ENCODE measurements at places on chromosomes 7 and 10.

DNA sequence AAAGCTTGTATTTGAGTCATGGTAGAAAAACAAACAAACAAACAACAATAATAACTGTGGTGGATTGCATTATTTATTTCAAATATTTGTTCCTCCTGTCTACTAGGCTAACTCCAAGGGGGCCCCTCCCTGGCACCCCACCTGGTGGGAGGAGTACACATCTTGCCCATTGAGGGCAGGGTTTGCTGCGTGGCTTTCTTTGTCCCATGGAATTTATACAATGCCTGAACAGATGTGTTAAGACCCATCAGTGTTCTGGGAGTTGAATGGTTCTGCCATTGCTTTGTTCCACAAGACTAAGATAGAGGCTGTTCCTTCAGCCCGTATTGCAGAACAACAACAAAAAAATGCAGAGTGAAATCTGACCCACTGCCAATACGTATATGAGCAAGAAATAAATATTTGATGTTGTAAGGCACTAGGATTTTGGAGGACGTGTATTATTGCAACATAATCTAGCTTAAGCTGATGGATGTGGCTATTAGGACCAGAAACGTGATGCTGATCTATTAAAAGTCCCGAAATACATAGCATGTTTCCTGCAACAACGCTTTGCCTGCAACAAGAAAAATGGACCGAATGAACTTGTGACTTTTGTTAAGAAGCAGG lies 119.1 kb upstream of the JCAD start:
- no peak for DNase-seq

DNA sequence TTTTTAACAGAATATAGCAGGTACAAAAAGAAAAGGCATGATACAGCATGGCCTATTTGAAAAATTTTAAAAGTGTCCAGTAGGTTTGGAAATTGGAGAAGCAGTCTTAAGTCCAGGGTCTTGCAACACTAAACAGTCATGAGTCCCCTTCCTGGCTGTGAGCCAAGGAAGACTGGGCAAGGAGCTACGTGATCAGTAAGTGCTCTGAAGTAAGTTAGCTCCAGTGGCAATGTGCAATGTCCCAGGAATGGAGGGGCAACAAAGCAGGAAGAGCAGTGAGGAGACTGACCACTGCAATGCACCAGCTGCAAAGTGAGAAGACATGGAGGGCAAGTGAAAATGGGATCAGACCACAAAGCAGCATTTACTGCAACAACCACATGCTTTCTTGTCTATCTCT lies 72.9 kb upstream of the GRID1 start:
- no peak for DNase-seq

- DNase-seq: no peak
Observed at GRCh38 chr7:44281811-44282600, 43.4 kb downstream of the CAMK2B start.

GRCh38 chr10:132439025-132439388 lies 42.0 kb downstream of the PWWP2B start:
- no peak for DNase-seq

GRCh38 chr7:123498601-123499000 lies 35.8 kb downstream of the IQUB start:
- no peak for DNase-seq

DNA sequence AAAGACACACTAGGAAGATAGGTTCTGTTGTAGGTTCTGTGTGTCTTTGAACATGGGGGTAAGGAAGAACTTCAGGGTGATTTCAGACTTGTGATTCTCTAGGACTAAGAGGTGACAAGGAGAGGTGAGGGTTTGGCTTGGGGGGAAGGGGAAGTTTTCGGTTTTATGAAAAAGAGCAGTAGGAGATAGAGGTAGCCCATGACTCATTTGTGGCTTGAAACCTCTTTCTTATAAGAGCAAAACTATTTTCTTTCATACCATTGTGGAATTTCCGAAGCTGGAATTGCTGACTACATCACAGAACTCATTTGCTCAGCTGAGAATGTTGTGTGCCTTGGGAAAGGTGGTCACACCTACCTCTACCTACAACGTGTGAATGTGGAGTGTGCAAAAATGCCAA lies 39.6 kb upstream of the IKZF1 start:
- no peak for DNase-seq

DNA sequence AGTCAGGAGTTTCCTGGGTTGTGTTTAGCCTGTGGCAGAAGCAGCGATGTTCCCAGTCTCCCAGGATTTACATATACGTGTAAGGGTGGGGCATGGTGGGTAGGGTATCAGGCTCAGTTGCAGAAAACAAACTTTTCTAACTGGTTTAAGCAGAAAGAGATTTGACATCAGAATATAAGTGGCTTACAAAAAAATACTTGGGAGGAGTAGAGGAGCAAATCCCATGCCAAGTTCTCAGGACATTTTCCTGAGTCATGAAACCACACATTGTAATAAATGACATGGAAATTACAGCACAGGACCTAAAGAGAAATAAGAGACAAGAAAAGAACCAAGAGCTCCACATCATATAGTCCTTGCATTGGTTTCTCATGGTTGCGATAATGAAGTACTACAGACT lies 26.2 kb upstream of the FRMD4A start:
- no peak for DNase-seq

GRCh38 chr7:73972614-73973013 lies 55.4 kb upstream of the ELN start:
- DNase-seq: no peak

DNA sequence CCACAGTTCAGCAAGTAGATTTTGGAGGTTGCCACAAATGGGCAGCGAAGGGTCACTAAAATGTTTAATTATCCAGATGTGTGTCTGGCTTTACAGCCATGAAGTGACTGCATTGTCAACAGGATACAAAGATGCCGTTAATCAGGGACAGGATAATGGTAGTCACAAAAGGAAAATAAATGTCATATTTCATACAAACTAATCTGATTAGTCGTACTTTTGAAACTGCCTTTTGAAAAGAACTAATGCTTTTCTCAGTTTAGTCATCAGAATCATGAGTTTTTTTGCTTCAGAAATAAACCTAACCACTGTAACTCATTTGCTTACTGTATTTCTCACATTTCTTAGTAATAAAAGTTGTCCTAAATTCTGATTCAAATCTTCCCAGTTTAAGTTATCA lies 22.2 kb upstream of the WNT16 start:
- DNase-seq: no peak

DNA sequence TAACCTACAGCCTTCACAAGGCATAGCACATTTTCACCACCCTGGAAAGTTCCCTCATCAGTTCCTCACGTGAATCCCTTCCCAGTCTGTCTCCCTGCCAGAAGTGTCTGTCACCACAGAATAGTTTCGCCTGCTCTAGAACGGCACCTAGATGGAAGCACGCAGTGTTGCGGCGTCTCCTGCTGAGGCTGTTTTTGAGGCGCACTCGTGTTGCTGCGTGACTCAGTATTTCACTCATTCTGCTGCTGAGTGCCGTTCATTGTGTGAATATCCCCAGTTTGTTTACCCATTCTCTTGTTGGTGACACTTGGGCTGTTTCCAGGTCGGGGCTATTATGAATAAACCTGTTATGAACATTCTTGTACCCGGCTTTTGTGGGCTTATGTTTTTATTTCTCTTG lies 12.8 kb downstream of the NOS3 start:
- no peak for DNase-seq

DNA sequence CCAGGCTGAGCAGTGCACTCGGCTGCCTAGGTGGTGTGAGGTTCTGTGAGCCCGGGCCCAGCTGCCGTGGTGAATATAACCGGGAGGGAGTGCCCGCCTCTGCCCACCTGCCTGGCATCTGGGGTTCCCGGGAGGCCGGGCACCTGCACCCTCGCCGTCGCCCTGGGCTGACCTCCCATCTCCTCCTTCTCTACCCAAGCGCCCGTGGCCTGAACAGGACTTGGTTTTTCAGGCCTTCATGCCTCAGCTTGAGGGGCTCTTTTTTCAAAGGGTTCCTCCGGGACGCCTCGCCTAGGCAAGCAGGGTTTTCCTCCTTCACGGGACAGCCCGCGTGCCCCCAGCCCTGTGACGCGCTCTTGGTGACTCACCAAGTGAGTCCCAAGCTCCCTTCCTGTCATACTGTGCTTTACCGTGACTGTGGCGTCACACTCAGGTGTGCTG lies 9.9 kb downstream of the INPP5A start:
- DNase-seq: no peak

DNA sequence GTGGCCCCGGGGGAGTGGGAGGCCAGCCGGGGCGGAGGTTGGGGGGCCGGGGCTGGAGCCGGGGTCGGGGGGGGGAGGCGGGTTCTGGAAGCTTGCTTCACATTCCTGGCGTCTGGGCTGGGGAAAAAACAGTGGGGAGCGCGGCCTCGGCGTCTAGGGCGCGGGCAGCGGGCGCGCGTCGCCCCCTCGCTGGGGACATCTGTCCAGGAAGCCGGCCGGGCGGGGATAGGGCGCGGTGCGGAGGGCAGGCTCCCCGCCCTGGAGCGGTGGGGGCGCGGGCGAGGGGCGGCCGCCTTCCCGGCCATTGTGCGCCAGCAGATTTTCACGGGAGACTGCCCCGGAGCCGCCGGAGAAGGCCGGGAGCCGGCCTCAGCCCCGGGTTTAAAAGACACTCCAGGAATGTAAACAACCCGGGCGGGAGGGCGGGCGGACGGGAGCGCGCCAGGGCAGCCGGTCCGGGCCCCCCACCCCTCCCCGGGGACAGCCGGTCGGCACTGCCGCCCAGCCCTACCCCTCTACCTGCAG lies 1.4 kb downstream of the ZMIZ1 start:
- DNase-seq: no peak

DNA sequence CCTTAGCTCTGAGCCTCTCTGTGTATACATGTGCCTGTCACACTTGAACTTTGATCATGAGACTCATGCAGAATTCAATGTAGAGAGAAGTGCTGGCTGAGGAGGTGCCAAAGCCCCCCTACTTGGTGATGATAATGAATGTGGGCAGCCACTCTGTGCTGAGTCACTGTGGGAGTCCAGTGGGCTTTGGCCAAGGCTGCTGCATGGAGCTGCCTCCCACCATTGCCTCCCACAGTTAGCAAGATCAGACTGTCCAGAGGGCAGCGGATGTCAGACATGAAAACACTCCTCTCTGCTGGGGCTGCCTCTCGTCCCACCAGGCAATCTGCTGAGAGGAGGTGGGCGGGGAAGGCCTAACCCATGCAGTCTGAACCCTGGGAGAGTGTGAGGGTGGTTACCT lies 180.3 kb downstream of the SH2D4B start:
- no peak for DNase-seq

- DNase-seq: no peak
Observed at GRCh38 chr7:129832282-129832681, 120.5 kb downstream of the UBE2H start.

DNA sequence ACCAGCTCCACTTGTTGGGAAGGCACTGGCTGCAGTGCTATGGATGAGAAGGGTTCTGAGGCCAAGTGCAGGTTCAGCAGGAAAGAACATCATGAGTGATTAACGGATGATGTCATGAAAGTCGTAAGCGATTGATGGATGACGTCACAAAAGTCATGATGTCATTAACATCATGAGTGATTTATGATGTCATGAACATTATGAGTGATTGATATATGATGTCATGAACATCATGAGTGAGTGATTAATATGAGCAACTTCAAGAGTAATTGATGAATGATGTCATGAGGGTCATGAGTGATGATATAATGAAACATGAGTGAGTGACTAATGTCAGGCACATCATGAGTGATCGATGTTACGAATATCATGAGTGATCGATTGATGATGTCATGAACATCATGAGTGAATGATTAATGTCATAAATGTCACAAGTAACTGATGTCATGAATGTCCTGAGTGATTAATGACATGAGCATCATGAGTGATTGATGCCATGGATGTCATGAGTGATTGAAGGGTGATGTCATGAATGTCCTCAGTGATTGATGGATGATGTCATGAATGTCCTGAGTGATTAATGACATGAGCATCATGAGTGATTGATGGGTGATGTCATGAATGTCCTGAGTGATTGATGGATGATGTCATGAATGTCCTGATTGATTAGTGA lies 185.6 kb downstream of the PAXIP1 start:
- no peak for DNase-seq

DNA sequence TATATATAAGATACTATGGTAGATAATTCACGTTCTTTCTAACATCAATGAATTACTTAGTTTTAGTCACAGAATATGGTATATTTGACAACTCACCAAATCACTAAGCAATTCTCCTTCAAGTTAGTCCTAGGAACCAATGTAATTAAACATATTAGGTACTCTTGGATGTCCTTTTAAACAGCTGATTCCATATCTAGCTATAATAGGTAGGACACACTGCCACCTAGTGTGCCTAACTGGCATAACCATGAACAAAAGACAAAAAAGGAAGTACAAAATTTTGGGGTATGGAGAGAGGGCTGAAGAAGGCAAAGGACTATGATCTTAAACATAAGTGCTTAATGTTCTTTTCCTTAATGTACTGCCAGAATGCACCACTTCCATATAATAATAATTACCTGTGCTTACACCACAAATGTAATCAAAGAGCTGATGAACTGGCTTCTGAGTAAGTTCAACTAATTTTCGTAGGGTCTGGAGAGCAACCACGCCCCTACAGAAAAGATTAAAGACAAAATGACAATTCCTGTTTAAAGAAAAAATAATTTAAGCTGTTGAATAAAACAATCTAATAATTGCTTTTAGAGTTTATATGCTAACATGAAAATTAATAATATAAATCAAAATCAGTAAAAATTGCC lies 28.7 kb downstream of the PNPLA8 start:
- peak; percentile 80 for DNase-seq

GRCh38 chr10:79454259-79454658 lies 8.8 kb upstream of the ZCCHC24 start:
- no peak for DNase-seq

DNA sequence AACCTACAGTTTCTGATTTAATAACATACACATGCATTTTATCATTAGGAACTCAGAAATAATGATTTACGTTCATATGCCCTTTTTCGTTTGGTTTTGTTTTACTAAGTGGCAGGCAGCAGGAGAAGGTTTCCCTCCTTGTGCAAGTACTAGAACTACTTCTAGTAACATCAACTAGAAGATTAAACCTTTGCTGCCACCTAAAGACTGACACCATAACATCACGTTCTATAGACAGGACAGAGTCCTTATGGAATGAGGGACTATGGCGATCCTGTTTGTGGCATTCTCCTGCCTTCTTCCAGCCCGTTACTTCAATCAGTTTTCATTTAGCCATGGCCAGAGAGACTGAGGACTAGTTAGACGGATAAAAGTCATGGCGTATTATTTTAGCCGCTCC lies 53.2 kb downstream of the GAD2 start:
- DNase-seq: peak; percentile 38

Data from COLO829 (cell line).